Sigmoid colon (tissue), 7 donors: ENCODE measurements at places on chromosomes 6 and 20. TPM values are rescaled to one million over a fixed set of nuclear protein-coding genes. Genes with fewer than 3 reads are reported as not detected.

GRCh38 chr20:17683218-17684076, 1.4 kb upstream of the RRBP1 start:
- no peak for DNase-seq

- no peak for DNase-seq
These were observed 985 bp downstream of the ZBP1 start for GRCh38 chr20:57619051-57619831.

GRCh38 chr6:26022132-26022472, 59.5 kb downstream of the TRIM38 start:
- peak; percentile 89 for DNase-seq

GRCh38 chr6:63985223-63985622, 349.6 kb downstream of the PHF3 start:
- no peak for DNase-seq

- DNase-seq, result no peak
These were observed 618.6 kb downstream of the EPM2A start for GRCh38 chr6:145116591-145117178.

GRCh38 chr6:11248974-11249761, 16.7 kb upstream of the NEDD9 start:
- no peak for DNase-seq

Gene JPH2
- 116 TPM for total RNA-seq

DNA sequence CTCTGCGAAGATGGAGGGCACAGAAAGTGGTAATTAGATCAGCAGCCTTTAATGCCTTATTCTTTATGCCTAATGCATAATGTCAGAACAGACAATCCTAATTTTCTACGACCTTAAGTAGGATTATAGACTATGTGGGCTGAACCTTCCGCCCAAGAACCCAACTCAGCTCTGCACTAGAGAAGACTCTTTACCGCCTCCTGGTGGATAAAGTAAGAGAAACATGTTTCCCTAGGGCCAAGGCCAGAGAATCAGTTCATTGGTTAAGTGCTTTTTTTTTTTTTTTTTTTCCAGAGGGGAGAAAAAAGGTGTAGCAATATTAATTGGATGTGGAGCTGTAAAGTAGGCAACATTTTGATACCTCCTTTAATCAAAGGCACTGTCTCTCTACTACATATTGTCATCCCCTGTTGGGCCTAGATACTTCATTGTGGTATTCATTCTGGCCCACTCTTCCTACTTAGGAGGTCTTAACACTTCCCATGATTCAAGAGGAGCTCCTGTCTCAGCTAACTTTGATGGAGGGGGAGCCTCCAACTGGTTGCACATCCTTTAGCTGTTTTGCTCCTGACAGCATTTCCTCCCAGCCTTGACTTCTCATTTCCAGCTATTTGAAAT, 124.9 kb upstream of the NRN1 start:
- no peak for DNase-seq

DNA sequence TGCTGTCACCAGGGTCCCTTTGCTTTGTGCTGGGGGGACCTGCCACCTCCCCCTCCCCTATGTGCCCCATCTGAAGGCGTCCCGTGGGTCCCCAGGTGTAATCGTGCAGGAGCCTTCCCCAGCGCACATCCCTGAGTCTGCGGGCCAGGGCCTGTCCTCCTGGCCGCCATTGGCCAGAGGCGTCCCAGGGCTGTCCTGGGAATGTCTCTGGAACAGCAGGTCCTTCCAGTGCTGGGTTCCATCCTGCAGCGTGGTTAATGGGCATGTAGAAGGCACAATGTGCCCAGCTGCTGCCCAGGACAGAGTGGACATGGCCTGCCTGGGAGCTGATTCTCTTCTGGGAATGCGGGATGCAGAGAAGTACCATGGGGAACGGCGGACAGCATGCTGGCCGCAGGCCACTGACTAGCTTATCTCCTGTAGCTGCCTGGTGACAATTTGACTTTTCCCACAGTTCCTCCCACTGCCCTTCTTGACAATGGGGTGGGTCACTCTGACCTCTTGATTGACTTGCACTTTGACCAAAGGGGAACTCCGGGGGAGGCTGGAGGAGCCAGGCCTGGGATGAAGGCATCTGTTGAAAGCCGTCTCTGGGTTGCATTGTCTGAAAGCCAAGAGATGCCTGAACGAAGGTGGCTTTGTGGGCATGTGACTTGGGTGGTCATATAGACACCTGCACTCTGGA, 64.0 kb downstream of the CTCFL start:
- DNase-seq, result no peak

GRCh38 chr6:85135376-85136094, 314.3 kb upstream of the NT5E start:
- DNase-seq, result no peak

GRCh38 chr20:57260934-57261333, 5.5 kb downstream of the BMP7 start:
- no peak for DNase-seq

DNA sequence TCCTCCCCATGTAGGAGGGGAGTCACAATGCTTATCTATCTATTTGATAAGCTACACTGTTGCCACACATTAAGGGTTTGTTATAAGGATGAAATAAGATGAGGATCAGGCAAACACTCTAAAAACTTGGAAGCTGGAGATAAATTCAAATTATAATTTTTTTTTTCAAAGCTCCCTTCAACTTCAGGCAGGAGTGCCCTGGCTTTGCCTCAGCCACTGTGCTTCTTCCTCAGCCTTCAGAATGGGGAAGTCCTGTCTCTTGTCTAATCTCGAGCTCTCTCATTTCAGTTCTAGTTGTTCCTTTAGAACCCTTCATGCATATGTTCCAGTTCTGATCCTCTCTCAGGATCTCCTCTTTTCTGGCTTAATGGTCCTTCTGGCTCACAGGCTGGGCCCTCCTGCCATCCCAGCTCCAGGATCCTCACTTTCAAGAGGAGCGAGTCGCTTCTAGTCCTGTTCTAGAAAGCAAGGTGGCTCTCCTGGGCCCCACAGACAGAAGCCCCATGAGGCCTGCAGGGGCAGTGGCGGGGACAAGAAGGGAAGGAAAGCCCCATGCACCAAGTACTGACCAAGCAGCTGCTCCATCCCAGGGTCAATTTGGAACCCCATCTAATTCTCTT, 164.3 kb downstream of the VEGFA start:
- peak; percentile 24 for DNase-seq

Gene CCN5
- total RNA-seq, result 5.0 TPM

Gene FRS3
- total RNA-seq, result 4.7 TPM

Gene MEP1A
- total RNA-seq, result not detected

- DNase-seq, result no peak
These were observed 44.2 kb upstream of the CCR6 start for GRCh38 chr6:167078745-167079144.

DNA sequence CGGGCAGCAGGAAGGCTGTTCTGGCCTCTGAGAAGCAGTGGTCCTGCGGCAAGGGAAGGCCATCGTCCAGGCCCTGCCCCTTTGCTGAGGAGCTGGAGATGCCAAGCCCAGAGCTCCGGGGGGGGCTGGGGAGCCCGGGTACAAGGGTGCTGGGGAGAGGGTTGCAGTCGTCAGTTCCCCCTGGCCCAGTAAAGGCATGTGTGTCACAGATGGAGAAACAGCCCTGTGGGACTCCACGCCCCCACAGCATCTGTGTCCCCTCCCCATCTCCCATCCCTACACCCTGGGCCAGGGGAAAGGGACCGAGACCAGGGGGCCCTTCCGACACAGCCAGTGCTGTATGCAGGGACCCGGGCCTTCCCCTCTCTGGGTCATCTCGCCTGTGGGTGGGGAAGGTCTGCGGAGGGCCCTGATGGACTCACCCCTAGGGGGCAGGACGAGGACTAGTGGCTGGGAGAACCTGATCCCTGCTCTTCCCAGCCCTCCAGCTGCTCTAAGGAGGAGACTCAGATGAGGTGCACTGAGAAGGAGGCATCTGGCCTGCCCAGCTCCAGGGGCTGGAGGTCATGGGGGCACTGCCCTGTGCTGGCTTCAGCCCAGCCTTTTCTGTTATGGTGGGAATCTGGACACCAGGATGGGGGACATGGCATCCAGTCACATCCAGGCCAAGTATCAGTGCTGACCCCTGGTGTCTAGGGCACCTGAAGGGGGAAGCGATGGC, 609 bp downstream of the MYL9 start:
- DNase-seq, result peak; percentile 89

DNA sequence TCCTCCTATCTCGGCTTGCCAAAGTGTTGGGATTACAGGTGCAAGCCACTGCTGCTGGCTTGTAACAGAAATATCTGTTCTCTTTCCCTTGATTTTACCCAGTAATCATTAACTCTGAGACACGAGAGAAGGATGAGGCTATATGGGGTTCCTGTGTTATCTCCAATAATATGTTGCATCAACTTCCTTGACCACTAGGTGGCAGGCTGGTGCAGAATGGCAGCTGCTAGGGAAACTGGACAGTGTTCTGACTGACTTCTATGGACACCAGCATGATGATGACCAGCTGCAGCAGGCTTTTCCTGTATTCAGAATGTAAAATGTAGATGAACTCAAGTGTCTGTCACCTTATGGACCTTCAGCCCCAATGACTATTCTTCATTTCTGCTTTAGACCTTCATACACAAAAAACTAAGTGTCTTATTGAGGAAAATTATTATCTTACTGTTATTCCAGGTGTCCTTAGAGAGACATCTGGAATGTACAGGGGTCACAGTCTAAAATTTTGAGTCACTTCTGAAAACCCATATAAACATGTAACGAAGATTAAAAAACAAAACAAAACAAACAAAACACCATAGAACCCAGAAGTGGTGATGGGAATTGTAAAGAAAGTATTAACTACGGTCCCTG, 20.4 kb upstream of the CD109 start:
- peak; percentile 84 for DNase-seq

DNA sequence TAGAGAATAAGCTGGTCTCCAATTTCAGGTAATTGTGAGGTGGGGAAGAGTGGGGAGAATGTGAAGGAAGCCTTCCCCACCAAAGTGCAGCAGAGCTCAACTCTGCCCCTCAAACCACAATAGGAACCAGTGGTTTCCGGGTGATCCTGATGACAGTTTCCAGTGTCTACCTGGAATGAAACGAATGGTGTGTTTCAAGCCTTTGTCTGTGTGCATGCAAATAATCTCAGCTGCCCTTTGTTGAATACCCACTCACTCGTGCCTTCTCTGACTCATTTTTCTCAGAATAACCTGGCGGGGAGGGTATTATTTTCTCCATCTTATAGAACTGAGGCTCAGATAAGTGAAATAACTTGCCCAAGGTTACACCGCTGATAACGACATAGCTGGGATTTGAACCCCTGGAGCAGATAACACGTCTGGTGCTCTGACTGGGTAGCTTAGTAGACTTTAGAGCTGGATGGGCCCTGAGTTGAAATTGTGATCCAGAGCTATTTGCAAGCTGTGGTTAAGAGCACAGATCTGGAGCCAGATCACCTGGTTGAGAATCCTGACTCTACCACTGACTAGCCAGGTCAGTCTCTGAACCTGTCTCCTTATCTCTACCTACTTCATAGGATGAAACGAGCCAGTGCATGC, 85.1 kb downstream of the EYA2 start:
- DNase-seq, result no peak

DNA sequence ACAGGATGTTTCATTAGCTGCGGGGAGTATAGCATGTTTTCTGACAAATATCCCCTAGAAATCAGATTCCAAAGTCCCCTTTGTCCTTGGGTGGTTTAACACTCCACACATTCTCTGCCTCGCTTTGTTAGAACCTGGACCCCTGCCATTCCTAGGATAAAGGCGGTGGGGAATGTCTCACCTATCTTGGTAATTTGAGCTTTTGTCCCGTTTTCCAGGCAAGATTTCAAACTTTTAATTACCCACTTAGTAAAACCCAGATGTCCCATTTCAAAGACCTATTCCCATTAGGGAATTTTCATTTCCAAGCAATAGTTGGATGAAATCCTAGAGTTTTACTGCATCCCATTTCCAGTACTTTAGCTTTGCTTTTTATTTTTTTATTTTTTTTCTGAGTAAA, 501.0 kb upstream of the MAP3K7 start:
- DNase-seq, result no peak

- DNase-seq, result no peak
These were observed 39.7 kb upstream of the CARMIL1 start for GRCh38 chr6:25239498-25239897.

DNA sequence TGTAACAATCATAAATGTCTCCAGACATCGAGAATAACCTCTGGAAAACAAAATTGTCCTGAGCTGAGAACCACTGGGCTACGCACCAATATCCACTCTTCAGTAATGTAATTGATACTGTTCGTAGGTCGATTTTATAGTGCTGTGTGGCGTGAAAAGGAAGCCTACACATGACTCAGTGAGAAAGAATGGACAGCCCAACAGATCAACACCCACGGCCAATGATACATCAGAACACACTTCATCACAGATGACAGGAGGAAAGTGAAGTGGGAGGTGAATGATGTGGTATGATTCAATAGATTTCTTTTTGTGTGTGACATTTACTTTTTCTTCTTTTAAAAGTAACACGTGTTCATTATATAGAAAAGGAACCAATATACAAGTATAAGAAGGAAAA, 93.5 kb downstream of the RPS12 start:
- no peak for DNase-seq

Gene TOMM6
- total RNA-seq, result 153 TPM

DNA sequence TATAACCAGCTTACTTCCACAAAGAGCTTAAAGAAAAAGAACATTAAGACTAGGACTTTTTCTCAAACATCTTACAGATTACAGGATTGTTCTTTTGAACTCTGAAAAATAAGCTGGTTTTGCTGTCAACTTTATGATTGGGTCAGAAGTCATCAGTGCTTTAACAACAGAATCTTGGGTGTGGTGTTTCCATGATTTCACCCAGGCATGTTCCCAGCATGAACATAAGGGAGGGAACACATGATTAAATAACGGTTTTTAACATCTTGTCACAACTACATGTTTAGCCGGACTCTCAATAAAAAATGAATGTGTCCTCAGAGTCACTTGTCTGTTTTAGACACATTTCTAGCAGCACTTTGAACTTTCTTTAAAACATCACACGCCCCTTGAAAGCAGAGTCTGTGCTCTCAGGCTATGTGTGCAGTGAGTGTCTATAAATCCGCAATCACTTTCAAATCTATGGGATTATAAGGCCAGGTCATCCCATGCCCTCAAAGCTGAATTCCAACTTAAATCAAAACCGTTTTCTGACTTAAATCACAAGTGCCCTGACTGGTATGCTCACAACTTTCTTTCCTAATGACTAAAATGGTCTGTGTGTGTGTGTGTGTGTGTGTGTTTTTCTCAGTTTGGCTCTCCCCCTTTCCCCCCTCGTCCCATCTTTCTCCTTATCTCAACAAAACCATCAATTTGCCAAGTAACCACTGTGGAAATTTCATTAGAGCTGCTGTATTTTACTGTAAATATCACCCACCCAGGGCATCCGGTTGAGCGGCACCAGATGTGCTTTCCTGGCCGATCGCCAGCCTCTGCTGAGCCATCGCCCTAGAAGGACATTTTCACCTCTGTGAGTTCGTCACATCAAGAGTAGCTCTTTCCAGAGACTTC, 216.8 kb upstream of the DTNBP1 start:
- peak; percentile 92 for DNase-seq

DNA sequence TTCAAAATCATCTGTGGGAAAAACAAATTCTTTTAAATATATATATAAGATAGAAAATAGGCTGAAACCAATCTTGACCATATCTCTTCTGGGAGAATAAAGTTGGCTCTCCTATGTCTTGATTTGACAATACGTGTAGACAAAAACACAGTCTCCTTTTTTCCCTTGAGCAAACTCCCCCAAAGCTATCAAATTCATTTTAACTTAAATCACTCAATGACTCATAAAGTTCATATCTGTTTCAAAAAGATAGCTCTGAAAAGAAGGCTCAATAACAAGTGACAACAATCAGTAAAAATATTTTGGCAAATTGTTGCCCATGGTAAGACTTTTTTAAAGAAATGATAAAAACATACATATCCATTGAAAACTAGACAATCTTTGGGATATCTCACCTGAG, 236.0 kb upstream of the TENT5A start:
- no peak for DNase-seq

GRCh38 chr20:4089756-4090487, 74.6 kb upstream of the RNF24 start:
- DNase-seq, result no peak

Gene MRAP2
- 0.55 TPM for total RNA-seq
